ENCODE measurements at places on chromosomes 6 and 20. TPM values are rescaled to one million over a fixed set of nuclear protein-coding genes. Genes with fewer than 3 reads are reported as not detected.

The SLC17A1 gene
- not detected for total RNA-seq

The HMGCLL1 gene
- total RNA-seq, result 4.1 TPM

The RSPH9 gene
- total RNA-seq, result 0.44 TPM

The TMEM170B gene
- total RNA-seq, result 9.2 TPM

The HECA gene
- 59.4 TPM for total RNA-seq

The NFS1 gene
- total RNA-seq, result 32.1 TPM

The RAB44 gene
- total RNA-seq, result 0.19 TPM

GRCh38 chr6:37485291-37485702 lies 14.4 kb downstream of the CCDC167 start:
- no peak for DNase-seq

DNA sequence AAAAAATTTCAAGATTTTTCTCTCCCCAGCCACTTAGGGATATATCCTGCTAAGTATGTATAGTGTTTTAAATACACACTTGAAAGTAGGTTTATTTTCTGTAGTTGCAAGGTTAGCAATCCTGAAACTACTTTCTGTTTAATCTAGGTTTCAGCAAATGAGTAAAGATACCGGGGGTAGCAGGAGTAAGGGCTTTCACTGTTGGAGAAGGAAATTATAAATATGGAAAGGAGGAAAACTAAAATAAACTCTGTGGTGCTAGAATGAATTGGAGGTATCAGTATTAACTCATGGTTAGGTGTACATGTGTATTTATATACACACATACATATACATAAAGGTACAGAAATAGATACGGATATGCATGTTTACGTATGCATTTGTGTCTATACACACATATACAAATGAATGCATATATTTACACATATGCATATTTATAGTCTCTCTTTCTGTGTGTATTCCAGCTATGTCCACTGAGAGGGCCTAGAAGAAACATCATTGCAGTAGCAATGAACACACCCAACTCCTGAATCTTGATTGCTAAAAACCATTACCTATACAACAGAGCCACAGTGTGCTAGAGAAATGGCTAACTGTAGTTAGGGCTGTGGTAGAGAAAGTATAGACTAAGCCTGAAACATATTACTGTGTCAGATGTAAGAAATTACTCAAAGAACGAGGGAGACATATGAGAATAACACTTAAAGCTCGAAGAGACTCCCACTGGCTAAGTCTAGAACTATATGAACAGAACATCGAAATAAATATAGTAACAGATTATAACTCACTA lies 95.9 kb upstream of the EMILIN3 start:
- no peak for DNase-seq

DNA sequence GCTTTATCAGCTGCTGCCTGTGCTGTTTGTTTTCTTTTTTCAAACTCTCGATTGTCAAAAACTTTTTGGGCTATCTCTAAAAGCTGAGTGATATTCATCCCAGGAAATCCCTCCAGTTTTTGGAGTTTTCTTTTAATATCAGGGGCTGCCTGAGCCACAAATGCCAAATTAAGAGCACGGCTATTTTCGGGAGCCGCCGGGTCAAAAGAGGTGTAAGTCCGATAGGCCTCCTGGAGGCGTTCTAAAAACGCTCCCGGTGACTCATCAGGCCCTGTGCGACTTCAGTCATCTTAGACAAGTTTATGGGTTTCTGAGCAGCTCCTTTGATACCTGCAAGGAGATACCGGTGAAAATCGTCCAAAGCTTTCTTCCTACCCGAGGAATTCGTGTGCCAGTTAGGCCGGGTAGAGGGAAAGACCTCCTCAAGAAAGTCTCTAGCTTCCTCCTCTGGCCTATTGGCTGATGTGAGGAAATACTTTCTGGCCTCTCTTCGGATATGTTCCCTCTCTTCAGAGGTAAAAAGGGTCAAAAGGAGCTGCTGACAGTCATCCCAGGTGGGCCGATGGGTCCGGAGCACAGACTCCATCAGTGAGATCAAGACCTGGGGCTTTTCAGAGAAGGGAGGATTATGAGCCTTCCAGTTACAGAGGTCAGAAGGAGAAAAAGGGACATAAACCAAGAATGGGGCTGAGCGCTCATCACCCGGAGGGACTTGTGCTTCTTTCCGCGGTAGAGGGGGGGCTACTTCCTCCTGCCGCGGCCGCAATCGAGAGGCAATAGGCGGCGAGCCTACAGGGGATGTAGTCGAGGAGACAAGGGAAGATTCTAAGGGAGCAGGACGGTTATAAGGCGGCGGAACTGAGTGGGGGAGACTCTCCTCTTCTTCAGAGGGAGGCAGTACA lies 151.1 kb downstream of the TRIM27 start:
- DNase-seq, result no peak

- DNase-seq, result no peak
Observed at GRCh38 chr6:73857341-73857890, 161.4 kb downstream of the CD109 start.

DNA sequence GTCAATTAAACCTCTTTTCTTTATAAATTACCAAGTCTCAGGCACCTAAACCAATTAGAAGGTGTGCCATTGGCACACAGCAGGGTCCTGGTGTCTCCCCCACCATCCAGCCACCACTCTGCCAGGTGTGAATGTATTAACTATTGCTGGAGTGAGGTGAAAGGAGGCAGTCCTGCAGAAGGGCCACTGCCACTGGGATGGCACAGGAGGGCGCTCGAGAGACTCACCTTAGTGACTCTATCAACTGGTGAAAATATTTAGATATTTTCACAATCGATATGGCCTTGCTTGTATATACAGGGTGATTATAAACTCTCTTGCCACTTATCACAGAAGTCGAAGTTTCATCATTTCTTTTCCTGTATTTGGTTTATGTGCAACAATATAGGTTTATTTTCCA lies 145.6 kb upstream of the ESR1 start:
- no peak for DNase-seq

DNA sequence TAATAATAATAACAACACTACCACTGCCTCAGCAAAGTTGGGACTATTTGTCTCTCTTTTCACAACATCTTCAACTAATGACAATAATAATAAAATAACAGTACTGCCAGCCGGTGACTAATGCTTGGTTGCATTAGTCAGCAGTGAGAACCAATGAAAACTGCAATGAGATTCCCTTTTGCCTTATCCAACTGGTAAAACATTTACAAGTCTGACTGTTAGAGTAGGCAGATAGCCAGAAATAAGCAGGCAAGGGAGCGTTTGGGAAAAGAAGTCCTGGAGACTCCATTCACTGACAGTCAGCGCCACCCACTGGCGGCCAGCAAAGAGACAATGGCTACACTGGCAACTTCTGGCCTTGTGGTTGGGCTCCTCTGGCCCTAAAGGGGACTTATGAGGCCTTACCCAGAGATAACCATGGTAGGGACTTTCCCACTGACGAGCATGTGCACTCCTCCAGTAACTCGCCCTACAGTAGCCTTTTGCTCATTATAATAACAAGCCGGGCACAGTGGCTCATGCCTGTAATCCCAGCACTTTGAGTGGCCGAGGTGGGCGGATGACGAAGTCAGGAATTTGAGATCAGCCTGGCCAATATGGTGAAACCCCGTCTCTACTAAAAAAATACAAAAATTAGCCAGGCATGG lies 3.4 kb upstream of the NSFL1C start:
- peak; percentile 60 for DNase-seq

DNA sequence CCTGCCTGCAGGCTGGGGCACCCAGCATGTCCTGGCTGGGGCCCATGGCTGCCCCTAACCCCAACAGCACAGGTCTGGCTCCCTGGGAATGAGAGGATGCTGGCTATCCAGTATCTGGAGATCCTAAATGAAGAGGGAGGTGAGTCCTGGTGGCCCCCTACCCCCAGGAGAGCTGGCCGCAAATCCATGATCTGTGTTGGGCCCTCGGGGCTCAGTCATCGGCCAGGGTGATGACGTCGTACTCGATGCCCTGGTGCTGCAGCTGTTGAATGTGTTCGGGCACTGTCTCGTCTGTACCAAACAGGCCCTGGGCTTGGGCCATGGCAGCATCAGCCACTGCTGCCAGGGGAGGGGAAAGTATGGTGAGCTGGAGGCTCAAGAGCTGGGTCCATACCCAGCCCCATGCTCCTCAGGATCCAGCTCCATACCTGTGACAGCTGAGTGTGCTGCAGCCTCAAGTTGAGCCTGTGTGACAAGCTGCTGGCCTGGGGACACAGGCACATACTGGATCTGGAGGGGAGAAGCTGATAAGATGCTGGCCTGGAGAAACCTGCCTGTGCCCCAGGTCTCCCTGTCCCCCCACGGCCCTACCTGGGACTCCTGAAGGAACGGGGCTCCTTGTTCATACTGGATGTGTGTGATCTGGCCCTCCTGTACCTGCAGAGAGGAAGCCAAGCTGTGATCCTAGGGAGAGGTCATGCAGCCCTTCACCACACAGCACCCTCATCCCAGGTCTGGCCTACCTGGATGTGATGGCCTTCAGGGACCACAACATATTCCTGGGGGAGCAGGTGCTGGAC lies 14.5 kb downstream of the PCIF1 start:
- no peak for DNase-seq

GRCh38 chr6:56334937-56335336 lies 87.6 kb upstream of the COL21A1 start:
- no peak for DNase-seq

DNA sequence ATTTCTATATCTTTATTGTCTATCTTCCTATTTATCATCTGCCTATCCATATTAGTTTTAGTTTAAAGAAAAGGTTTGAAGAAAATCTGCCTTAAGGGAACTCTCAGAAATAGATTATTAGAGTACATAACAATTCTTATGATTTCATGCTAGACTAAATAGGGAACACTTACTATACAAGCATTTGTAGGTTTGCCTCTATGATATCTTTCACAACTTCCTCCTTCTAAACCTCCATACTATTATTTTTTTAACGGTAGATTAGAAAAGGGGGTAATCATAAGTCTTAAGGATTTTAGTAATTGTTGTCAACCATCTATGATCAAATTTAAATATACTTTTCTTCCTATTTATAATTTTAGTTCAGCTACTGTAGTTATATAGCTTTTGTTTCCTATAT lies 11.6 kb upstream of the DSE start:
- no peak for DNase-seq

GRCh38 chr20:58512808-58513552 lies 2.2 kb downstream of the APCDD1L start:
- DNase-seq, result no peak

GRCh38 chr6:139846538-139847456 lies 472.3 kb upstream of the CITED2 start:
- no peak for DNase-seq

DNA sequence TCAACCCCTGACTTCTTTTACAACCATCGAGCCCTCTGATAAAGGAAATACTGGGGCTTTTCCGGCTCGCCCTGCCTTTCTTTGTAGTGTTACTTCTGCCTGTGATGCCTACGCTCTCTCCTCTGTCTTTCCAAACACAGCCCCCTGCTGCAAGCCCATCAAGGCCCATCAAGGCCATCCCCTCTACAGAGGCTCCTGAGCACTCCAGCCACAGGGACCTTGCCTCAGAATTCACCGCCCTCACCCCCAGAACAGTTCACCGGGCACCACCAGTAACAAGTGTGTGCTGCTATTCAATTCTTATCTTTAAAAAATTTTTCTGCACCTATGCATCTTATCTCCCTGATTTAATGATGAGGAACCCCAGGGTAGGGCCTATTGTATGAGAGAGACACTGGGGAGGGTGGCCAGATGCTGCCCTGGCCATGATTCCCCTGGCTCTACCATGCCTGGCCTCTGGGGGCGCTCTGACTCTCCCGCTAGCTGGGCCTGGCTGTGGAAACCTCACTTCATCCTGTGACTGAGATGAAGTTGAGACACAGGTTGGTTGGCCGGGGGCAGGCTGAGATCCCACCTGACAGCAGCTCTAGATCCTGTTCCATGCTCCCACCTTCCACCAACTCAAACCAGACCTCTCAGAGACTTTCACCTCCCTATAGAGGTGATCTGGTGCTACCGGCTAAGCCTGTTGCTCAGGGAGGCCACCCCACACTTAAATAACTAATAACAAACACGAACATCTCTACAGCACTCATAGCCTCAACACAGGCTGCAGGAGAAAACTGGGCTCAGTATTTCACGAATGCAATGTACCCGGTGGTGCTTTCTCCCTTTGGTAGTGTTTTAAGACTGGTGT lies 19.2 kb upstream of the GLP1R start:
- DNase-seq, result no peak

- no peak for DNase-seq
Observed at GRCh38 chr6:2429032-2429431, 183.6 kb upstream of the GMDS start.

GRCh38 chr20:48825566-48825920 lies 2.3 kb downstream of the PREX1 start:
- no peak for DNase-seq

DNA sequence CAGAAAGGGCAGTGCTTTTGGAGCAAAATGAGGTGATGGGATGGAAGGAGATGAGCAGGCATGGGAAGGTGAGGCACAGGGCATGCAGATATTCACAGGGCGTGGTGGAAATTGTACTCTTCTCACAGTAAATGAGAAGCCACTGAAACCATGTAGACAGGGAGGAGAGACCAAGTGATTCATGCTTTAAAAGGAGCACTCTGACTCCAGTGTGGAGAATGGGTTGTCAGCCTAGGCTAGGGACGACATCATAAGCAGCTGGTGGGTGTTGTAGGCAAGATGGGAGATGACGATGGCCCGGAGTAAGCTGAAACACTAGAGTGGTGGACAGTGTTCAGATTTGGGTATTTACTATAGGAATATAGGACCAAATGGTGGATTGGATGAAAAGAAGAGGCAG lies 18.4 kb downstream of the PDE7B start:
- DNase-seq, result no peak

- no peak for DNase-seq
Observed at GRCh38 chr6:35737413-35738211, 780 bp downstream of the ARMC12 start.

DNA sequence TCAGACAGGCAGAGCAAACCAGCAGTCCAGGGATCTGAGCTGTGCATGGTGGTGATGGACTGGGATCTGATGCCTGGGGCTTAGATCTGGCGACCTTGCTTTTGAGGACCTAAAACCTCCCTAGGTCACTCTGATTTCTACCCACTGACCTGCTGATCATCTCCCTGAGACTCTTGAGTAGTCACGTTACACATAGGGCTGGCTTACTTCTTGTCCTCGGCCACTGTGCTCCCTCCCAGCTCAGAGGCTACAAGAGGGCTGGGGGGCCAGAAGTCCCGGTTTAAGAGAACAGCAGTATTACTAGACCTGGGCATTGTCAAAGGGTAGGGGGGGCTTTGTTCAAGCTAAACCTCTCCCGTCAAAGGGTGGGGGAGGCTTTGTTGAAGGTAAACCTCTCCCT lies 5.5 kb downstream of the DYNLT1 start:
- no peak for DNase-seq

All from omental fat pad (tissue), 4 donors.